ENCODE measurements at places on chromosomes 11 and 22. TPM values are rescaled to one million over a fixed set of nuclear protein-coding genes. Genes with fewer than 3 reads are reported as not detected.

DNA sequence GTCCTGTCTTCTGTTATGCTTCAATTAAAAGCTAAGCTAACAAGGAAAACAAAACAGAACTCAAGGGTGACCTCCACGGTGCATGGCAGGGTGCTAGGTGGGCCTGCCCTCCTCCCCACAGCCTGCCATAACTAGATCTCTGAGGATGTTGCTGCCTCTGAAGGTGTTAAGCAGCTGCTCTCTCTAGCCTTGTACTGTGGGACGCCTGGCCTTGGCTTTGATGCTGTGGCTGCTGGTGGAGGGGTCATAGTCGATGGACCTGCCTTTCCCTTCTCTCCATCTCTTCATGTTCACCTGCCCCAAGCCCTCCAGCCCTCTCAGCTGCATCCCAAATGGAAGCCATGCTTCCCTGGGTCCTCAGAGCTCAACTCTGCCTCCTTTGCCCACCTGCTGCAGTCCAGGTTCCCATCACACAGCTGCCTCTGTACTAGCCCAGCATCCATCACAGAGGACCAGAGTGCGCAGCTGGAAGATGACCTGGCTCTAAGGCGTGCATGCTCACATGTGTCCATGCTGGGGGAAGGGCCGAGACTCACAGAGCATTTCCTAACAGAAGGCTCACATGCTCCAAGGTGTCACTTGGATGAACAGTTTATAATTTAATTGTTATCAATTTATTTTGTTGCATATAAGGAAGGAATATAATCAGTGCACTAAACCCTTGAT, 180.3 kb upstream of the E2F8 start:
- DNase-seq = no peak

DNA sequence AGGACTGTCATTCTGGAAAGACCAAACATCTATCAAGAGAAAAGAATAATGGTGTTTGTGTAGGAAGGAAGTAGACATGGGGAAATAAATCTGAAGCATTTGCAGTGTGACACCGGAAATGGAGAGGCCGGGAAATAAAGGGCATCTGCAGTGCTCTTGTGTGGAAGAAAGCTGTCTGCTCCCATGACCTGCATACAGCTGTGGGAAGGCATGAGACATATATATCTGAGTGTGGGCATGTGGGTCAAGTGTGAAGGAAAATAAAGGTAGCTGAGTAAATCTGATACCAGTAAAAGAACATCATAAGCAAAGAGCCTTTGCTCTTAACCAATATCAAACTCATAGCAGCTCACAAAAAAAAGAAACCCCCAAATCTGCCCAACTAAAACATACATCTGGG, 72.1 kb upstream of the OR5AK2 start:
- peak; percentile 10 for DNase-seq

DNA sequence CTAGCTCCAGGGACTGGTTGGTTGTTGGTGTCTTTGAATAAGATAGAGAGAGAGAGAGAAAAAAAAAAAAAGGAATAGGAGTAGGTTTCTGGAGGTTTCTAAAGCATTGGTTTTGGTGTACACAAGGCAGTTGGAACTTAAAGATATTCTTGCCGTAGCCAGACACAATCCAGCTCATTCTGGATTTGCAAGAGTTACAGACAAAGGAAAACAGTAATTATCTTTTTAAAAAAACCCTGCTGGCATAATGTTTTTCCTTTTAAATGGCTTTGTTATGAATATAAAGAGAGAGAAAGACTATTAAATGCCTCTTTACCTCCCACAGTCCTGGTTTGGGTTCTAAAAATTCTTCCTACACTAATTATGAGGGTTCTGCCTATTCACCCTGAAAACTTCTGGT, 120.4 kb upstream of the RAG2 start:
- no peak for DNase-seq

GRCh38 chr22:49094858-49095257, 732.8 kb downstream of the BRD1 start:
- DNase-seq = no peak

DNA sequence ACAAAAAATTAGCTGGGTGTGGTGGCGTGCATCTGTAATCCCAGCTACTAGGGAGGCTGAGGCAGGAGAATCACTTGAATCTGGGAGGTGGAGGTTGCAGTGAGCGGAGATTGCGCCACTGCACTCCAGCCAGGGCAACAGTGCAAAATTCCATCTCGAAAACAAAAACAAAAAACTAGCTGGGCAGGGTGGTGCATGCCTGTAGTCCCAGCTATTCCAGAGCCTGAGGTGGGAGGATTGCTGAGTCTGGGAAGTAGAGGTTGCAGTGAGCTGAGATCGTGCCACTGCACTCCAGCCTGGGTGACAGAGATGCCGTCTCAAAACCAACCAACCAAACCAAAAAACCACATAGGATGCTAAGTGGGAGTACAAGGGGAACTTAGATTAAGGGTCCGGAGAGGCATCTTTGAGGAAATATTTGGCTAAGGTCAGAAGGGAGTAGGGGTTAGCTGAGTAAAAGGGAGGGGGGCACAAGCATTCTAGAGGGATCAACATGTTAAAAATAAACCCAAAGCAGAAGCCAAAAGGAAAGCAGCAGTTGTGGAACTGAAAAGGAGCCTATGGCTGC, 10.2 kb downstream of the PHF5A start:
- DNase-seq = no peak

- no peak for DNase-seq
Measured at GRCh38 chr22:29715240-29715639, 4.6 kb upstream of the CABP7 start.

DNA sequence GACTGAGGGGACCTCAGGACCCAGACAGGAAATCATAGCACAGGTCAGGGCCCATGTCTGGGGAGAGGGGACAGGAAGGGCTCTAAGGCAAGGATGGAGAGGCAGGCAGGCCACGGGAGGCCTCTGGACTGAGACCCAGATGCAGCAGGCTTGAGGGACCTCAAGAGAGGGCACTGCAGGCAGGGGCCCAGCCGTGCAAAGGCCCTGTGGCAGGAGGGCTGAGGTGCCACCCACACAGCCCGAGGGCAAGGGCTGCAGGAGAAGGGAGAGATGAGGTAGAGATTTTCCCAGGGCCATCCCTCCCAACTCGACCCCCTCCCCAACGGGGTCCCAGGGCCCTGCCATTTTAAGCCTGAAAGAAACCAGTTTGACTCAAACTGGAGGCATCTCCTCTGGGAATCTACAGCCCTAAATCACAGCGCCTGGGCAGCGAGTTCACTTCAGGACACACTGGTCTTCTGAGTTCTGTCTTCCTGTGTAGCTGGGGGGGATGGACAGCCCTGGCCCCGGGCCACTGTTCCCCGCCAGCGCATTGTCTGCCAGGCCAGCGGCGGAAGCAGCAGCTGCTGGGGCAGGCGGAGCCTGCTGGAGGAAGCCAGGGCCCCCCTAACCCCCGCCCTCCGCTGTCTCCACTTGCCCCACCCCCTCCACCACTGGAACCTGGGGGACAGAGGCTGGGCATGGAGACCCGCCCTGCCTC, 20.3 kb upstream of the WNT7B start:
- peak; percentile 78 for DNase-seq

GRCh38 chr22:37173709-37174108, 14.3 kb downstream of the C1QTNF6 start:
- DNase-seq = no peak

- peak; percentile 80 for DNase-seq
Measured at GRCh38 chr22:43263645-43264514, 76.9 kb upstream of the TTLL12 start.

- DNase-seq = no peak
Measured at GRCh38 chr11:8375932-8376331, 112.3 kb upstream of the LMO1 start.

- no peak for DNase-seq
Measured at GRCh38 chr22:48693377-48694135, 1134.1 kb downstream of the BRD1 start.

- DNase-seq = peak; percentile 70
Measured at GRCh38 chr22:44944883-44945601, 64.8 kb downstream of the PHF21B start.

GRCh38 chr22:25069758-25070481, 117.4 kb downstream of the KIAA1671 start:
- DNase-seq = peak; percentile 64

GRCh38 chr11:75384438-75385080, 14.8 kb upstream of the RPS3 start:
- DNase-seq = no peak

Gene PARVA
- polyA plus RNA-seq = 108 TPM

Gene WNT7B
- 12.0 TPM for polyA plus RNA-seq

Gene MS4A15
- not detected for polyA plus RNA-seq

Gene POU2AF2
- not detected for polyA plus RNA-seq

Gene ARHGAP20
- 4.9 TPM for polyA plus RNA-seq

Gene BEST1
- polyA plus RNA-seq = 5.1 TPM
